ENCODE measurements at places on chromosomes 2 and 18. TPM values are rescaled to one million over a fixed set of nuclear protein-coding genes. Genes with fewer than 3 reads are reported as not detected.

DNA sequence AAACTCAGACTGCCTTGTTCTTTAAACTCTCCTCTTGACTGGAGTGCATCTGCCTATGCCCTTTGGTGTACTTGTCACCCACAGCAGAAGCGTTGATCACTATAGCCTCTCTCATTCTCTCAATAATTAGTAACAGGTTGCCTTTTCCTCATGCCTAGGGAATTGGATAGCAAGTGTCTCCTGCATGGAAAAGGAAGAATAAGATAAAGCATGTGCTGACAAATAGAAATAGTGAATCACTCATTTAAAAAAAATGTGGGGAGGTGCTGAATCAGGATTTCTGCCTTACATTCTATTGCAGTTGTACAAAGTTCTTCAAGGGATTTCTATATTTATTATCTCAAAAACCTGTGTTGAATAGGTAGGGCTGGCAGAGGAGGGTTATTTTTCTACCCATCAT is 323.0 kb downstream of the TXNL1 start:
- H3K27me3 ChIP-seq, result no peaks in the 10 kb centered on the region
- peaks cover 11% of the 10 kb centered on the region for H3K4me1 ChIP-seq
- no peak overlapping the region for H3K27ac ChIP-seq
- no peaks in the 10 kb centered on the region for H3K36me3 ChIP-seq
- DNase-seq, result peak; percentile 4
- no peak overlapping the region for H3K4me3 ChIP-seq

DNA sequence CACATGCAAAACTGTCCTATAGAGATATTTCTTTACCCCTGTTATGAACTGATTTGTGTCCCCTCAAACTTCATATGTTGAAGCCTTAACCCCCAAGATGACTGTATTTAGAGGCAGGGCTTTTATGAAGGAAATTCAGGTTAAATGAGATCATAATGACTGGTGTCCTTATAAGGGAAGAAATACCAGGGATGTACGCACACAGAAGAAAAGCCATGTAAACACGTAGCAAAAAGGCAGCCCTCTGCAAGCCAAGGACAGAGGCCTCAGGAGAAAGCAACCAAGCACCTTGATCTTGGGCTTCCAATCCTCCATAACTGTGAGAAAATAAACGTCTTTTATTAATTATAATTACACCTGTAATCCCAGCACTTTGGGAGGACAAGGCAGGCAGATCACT is 101.3 kb upstream of the NDUFV2 start:
- H3K27ac ChIP-seq, result no peak overlapping the region
- no peaks in the 10 kb centered on the region for H3K27me3 ChIP-seq
- H3K4me3 ChIP-seq, result no peak overlapping the region
- no peaks in the 10 kb centered on the region for H3K36me3 ChIP-seq
- no peak for DNase-seq

DNA sequence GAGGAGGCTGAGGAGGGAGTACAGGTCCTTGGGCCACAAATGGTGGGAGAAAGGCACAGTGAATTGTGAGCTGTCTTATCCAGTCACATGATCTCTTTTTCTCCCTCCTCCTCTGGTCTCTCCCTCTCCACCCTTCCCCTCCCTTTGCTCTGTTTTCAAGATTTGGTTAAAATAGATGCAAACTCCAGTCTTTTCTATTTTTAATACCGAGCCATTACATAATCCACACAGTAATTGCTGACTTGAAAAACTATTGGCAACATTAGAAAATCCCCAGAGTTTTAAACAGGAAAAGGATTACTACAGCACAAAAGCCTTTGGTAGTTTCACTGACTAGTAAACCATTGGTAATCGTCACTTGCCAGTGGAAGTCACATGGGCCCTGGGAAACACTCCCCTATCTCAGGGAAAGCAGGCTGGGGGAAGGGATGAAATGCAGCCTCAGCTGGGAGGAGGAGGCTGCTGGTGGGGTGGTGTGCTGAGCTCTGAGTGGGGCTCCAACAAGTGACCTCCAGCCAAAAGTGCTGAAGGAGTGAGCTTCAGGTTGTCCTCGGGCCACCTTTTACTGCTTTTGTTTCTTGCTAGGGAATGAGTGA is 57.4 kb upstream of the PCBP1 start:
- no peak overlapping the region for H3K27ac ChIP-seq
- no peaks in the 10 kb centered on the region for H3K4me1 ChIP-seq
- no peaks in the 10 kb centered on the region for H3K27me3 ChIP-seq
- DNase-seq, result peak; percentile 18
- peaks cover 6% of the 10 kb centered on the region for H3K36me3 ChIP-seq
- no peak overlapping the region for H3K4me3 ChIP-seq

DNA sequence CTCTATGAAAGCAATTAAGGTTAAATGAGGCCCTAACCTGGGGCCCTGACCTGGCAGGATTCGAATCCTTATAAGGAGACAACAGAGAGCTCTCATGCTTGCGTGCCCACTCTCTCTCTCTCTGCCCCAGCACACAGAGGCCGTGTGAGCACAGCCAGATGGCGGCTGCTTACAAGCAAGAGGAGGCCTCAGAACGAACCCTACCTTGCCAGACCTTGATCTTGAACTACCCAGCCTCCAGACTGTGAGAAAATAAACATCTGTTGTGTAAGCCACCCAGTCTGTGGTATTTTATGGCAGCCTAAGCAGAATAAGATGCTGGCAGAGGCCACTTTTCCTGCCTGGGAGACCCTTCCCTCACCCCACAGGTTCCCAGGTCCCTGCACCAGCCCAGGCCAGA is 5.2 kb upstream of the UBE2F start:
- H3K27ac ChIP-seq, result no peak overlapping the region
- DNase-seq, result no peak
- H3K27me3 ChIP-seq, result no peaks in the 10 kb centered on the region
- peaks cover 16% of the 10 kb centered on the region for H3K4me1 ChIP-seq

GRCh38 chr2:26444236-26444635 is 33.7 kb downstream of the OTOF start:
- H3K4me3 ChIP-seq, result no peak overlapping the region
- H3K27me3 ChIP-seq, result peaks cover 3% of the 10 kb centered on the region
- no peak for DNase-seq
- H3K27ac ChIP-seq, result no peak overlapping the region
- no peaks in the 10 kb centered on the region for H3K4me1 ChIP-seq
- H3K36me3 ChIP-seq, result peaks cover under 1% of the 10 kb centered on the region

GRCh38 chr2:222756362-222756831 is 84.9 kb downstream of the MOGAT1 start:
- H3K27ac ChIP-seq, result peak overlapping the region; percentile 88
- no peaks in the 10 kb centered on the region for H3K27me3 ChIP-seq
- H3K36me3 ChIP-seq, result no peaks in the 10 kb centered on the region
- H3K4me3 ChIP-seq, result peak overlapping the region; percentile 7

DNA sequence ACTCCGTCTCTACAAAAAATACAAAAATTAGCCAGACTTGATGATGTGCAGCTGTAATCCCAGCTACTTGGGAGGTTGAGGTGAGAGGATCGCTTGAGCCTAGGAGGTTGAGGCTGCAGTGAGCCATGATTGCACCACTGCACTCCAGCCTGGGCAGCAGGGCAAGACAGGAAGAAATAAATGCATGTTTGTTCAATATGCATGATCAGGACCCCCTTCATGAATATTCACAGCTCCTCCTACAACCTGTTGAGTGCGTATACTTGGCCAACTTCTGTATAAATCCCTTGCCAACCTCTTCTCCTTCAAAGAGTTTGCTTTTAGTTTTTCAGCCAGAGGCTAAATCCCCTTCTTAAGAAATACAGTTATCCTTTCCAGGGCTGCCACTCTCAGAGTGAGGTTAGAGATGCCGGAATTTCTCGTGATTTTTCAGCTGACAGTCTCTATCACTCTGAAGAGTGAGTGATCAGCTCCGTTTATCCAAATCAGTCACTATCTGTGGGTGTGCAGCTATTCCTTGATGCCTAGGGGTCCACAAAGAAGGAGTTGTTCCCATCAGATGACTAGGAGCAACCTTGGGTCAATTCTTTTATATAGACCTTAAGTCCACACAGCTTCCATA is 39.2 kb downstream of the FAM161A start:
- no peak for DNase-seq
- H3K27ac ChIP-seq, result no peak overlapping the region
- no peak overlapping the region for H3K4me3 ChIP-seq
- H3K4me1 ChIP-seq, result no peaks in the 10 kb centered on the region
- peaks cover 34% of the 10 kb centered on the region for H3K27me3 ChIP-seq

DNA sequence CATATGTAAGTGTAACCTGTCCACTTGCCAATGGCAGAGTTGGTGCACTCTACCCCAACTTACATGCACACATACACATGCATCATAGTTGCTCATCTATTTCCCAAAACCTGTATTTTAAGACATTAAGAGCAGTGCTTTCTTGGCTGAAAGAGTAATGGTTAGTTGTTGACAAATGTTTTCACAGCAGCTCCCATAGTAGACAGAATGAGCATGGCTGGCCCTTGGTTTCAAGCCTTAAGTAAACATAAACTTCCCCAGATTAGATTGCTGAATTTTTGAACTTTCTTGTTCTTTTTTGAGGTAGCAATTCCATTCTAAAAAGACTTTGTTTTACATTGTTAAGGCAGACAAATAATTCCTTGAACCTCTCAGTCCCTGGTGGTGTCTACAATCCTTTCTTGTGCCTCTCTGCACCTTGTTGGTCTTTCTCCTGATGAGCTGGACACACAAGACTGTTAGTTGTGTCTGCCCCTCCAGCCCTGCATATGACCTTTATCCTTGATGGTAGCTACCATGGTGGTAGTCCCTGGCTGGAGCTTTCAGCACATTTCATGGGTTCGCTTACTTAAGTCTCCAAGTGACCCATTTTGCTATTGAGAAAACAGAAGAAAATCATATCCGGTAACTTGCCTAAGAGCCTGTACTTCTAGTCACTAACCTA is 580.1 kb upstream of the ID2 start:
- no peaks in the 10 kb centered on the region for H3K4me1 ChIP-seq
- no peak for DNase-seq
- no peaks in the 10 kb centered on the region for H3K27me3 ChIP-seq

The FSHR gene
- total RNA-seq, result not detected

The PROKR1 gene
- total RNA-seq, result not detected

The SCN9A gene
- 1.9 TPM for total RNA-seq
